ENCODE measurements at places on chromosomes 6 and 20.

DNA sequence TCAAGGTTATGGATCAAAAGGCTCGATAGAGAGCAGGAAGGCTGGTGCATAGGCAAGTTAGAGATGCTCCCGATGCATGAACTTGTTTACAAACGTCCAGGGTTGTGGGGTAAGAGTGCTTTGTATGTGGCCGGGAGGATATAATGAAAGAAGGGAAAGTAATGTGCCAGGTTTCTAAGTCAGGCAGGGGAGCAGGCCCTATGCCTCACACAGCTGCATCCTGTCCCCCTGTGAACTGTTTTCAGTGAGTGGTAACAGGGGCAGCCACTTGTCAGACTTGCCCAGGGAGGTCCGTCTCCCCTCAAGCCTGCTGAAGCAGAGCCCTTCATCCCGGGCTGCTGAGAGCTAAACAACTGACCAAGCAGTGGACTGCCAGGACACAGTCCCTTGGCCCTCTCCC, 19.4 kb downstream of the KCNK5 start:
- DNase-seq: no peak

- no peak for DNase-seq
Measured at GRCh38 chr6:157961832-157962575, 19.7 kb upstream of the SYNJ2 start.

GRCh38 chr6:133827766-133828165, 61.1 kb upstream of the TCF21 start:
- DNase-seq: no peak

GRCh38 chr20:39623584-39624234, 661.6 kb downstream of the DHX35 start:
- no peak for DNase-seq

- DNase-seq: no peak
Measured at GRCh38 chr6:130076512-130076911, 58.1 kb downstream of the L3MBTL3 start.

DNA sequence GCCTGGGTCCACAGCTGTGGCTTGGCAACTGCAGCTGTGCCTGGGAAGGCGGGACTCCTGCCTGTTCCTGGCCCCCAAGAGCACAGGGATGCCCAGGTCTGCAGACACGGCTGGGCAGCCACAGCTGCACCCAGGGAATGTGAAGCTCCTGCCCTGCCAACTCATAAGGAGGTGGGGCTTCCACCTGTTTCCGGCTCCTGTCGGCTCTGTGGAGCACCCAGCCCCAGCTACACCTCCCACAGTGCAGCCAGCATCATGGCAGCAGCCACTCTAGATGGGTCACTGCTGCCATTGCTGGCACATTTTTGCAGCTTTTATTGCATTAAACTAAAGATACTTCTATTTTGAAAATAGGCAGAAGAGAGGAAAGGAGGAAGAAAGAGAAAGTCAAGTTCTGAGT, 207.9 kb downstream of the SAMD5 start:
- no peak for DNase-seq
